GM23338 (cell line): ENCODE measurements at places on chromosomes 7 and 10. TPM values are rescaled to one million over a fixed set of nuclear protein-coding genes. Genes with fewer than 3 reads are reported as not detected.
A peak's percentile ranks its signal among the peaks of the same experiment; 100 is the strongest.

DNA sequence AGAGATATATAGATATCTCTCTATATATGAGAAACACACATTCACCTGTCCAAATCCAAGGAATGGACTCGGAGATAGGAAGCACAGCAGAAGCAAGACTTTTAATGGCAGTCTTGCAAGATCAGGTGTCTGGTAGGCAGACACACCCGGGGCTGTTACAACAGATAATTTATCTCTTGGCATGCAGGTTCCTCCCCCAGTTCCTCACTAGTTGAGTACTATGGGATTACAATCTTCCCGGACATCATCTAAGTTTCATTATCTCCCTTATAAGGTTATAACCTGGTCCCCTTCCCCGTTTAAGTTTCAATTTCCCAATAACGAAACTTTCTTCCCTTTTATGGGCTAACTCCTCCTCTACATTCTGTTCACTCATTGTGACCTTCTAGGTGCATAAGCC is 399.3 kb downstream of the PPP1R3A start:
- no peak overlapping the region for H3K27ac ChIP-seq
- H3K4me1 ChIP-seq = no peaks in the 10 kb centered on the region
- H3K27me3 ChIP-seq = no peaks in the 10 kb centered on the region
- H3K36me3 ChIP-seq = no peaks in the 10 kb centered on the region

DNA sequence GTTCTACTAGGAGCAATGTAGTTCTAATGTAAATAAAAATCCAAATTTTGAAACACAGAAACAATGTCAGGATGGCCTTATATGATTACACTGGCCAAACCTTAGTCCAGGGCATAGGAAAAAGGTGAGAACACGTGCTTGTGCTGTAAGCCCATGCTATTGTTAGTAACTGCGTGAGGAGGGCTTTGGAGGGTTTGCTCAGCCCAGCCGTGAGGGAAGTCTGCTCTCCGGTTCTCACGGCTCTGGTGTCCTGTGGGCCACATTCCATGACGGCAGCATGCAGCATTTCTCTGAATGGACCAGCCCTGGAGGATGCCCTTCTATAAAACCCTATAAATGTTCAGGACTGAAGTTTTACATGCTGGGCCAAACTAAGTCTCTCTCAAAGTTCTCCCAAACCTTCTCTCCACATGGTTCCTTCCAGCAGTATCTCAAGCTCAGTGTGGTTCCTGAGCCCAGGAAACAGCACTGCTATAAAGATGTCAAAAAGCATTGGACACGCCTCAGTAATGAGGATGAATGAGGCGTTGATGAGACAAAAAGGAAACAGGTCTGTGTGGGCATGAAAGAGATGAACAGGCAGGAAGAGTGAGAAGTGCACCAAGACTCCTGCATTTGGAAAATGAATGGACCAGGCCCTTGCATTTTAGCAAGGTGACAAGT is 174.8 kb upstream of the CDCA7L start:
- no peaks in the 10 kb centered on the region for H3K27me3 ChIP-seq
- H3K27ac ChIP-seq = no peak overlapping the region
- H3K36me3 ChIP-seq = 0 out of 2 replicates have a peak, but pooled peaks cover 4% of the 10 kb centered on the region
- H3K4me3 ChIP-seq = no peak overlapping the region
- DNase-seq = no peak

DNA sequence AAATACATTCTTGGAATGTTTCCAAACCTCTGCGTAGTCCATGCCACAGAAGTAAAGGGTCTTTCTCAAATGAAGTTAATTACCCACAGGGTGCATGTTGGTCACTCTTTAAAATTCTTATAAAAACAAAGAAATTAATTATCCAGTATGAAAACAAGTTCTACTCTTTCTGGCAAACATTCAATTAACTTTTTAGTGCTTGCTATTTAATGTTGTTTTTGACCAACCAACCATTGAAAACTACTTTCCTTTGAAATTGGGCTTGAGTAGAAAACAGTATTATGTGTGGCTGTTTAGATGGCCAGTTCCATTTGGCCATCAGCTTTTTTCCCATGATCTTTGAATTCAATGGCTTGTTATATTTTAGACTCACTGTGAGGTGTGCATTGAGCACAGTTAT is 83.0 kb downstream of the TAF3 start:
- DNase-seq = no peak
- H3K27me3 ChIP-seq = no peaks in the 10 kb centered on the region
- no peaks in the 10 kb centered on the region for H3K36me3 ChIP-seq
- no peak overlapping the region for H3K27ac ChIP-seq

- H3K36me3 ChIP-seq = 0 out of 2 replicates have a peak, but pooled peaks cover 2% of the 10 kb centered on the region
- no peak for DNase-seq
- H3K27ac ChIP-seq = no peak overlapping the region
- H3K4me1 ChIP-seq = no peaks in the 10 kb centered on the region; the same call in 1 of the 2 replicates
- no peak overlapping the region for H3K4me3 ChIP-seq
Observed at GRCh38 chr7:41573443-41573842, 129.4 kb downstream of the INHBA start.

DNA sequence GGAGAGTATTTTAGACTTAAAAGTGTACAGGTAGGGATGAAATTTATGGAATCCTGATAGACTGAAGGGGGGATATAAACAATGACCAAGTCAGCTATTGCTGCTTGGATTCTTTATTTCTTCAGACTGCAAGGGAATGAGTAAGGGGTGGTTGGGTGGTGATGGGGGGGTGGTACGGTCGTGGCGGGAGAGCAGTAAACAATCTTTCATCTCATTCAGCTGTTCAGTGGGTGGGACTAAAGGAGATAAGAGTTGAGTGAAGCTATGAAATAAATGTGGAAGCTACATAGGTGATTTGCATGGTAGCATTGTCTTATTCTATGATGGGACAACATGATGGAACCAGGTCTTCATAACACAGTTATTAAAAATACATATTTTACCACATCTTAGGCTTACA is 1.8 kb downstream of the SEPTIN7 start:
- peak overlapping the region; percentile 85 for H3K4me3 ChIP-seq
- H3K27me3 ChIP-seq = no peaks in the 10 kb centered on the region
- no peak overlapping the region for H3K27ac ChIP-seq
- no peak for DNase-seq
- H3K4me1 ChIP-seq = peaks cover 38% of the 10 kb centered on the region

GRCh38 chr10:24891823-24892222 is 60.6 kb downstream of the PRTFDC1 start:
- H3K4me1 ChIP-seq = no peaks in the 10 kb centered on the region
- H3K27ac ChIP-seq = no peak overlapping the region
- no peak for DNase-seq
- H3K27me3 ChIP-seq = no peaks in the 10 kb centered on the region
- no peak overlapping the region for H3K4me3 ChIP-seq

- no peaks in the 10 kb centered on the region for H3K36me3 ChIP-seq
- no peaks in the 10 kb centered on the region for H3K4me1 ChIP-seq
- H3K27ac ChIP-seq = no peak overlapping the region
- no peak for DNase-seq
- no peak overlapping the region for H3K4me3 ChIP-seq
- no peaks in the 10 kb centered on the region for H3K27me3 ChIP-seq
Observed at GRCh38 chr10:66951896-66952295, 26.1 kb downstream of the LRRTM3 start.

DNA sequence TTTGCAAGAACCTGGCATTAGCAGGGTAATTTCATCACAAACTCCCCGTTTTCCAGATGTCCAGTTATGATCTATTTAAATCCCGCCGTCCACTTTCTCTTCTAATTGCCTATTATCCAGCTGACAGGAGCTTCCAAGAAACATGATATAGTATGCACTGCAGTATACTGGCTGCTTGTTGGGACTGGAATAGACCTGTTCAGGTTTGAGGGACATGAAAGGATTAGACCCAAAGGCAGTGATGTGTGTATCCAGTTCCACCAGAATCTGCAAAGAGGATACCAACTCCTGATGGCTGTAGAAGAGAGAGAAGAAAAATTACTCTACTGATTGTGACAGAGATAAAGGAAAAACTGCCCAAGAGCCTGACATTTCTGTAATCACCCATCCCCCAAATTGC is 8.9 kb downstream of the MSS51 start:
- H3K4me1 ChIP-seq = no peaks in the 10 kb centered on the region
- no peak overlapping the region for H3K27ac ChIP-seq
- H3K4me3 ChIP-seq = no peak overlapping the region
- peaks cover 7% of the 10 kb centered on the region; the same call in 1 of the 2 replicates for H3K36me3 ChIP-seq

- no peaks in the 10 kb centered on the region for H3K36me3 ChIP-seq
- H3K4me3 ChIP-seq = peak overlapping the region; percentile 76
- peak; percentile 83 for DNase-seq
- peaks cover 97% of the 10 kb centered on the region for H3K27me3 ChIP-seq
- no peak overlapping the region for H3K27ac ChIP-seq
- H3K4me1 ChIP-seq = peaks cover 47% of the 10 kb centered on the region
Observed at GRCh38 chr10:101291331-101292193, 62.3 kb upstream of the LBX1 start.

DNA sequence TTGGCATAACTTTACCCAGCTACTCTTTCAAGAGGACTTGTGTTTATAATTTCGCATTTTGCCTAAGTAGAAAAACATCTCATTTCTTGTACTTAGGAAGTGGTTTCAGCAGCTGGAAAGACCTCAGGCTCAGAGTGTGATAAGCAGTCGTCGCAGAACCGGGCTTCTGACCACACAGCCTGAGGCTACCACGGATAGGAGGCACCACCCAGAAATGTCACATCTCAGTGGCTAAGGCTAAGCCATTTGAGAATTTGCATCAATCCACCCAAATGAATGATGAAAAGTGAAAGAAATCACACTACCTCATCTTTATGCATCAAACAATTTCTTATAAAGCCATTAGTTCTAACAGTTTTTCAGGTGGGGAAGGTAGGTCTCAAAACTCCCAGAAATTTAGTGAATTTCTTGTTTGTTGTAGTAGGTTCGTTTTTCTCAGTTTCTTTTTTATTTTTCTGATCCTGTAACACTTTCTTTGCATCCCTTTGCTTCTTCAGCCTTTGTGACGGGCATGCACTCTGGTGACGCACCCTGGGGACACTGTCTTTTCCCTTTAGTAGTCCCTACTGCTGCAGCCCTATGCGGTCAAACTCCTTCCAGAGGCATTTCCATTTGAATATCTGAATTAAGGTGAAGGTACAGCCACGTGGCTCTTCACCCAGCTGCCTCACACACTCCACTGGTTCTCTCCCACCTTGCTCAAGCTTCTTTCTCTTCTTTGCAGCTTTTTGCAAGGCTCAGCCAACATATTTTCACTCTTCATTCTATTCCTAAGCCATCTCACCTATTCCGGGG is 68.5 kb downstream of the MAP3K8 start:
- H3K4me1 ChIP-seq = peaks cover 10% of the 10 kb centered on the region; the same call in 1 of the 2 replicates
- no peaks in the 10 kb centered on the region for H3K36me3 ChIP-seq
- DNase-seq = no peak
- no peak overlapping the region for H3K27ac ChIP-seq

Gene ZNF853
- total RNA-seq = 8.9 and 9.8 TPM in 2 replicates

Gene NPSR1
- not detected in 2 replicates for total RNA-seq
